ENCODE measurements at places on chromosomes 3 and 15.

- H3K36me3 ChIP-seq: no peaks in the 10 kb centered on the region
- no peaks in the 10 kb centered on the region for H3K4me1 ChIP-seq
- no peak overlapping the region for H3K4me3 ChIP-seq
Measured at GRCh38 chr3:5750091-5750490, 562.6 kb downstream of the EDEM1 start.

- H3K27me3 ChIP-seq: no peaks in the 10 kb centered on the region
- H3K27ac ChIP-seq: no peak overlapping the region
- H3K4me3 ChIP-seq: no peak overlapping the region
- peaks cover 4% of the 10 kb centered on the region for H3K4me1 ChIP-seq
- DNase-seq: no peak
Measured at GRCh38 chr3:49668414-49668797, 5.7 kb upstream of the APEH start.

GRCh38 chr15:40283615-40284300, 894 bp upstream of the ANKRD63 start:
- no peaks in the 10 kb centered on the region for H3K36me3 ChIP-seq
- H3K27ac ChIP-seq: no peak overlapping the region
- H3K4me1 ChIP-seq: peaks cover 37% of the 10 kb centered on the region
- peaks cover 15% of the 10 kb centered on the region for H3K27me3 ChIP-seq
- H3K4me3 ChIP-seq: no peak overlapping the region
- DNase-seq: no peak

GRCh38 chr3:89375451-89375850, 268.0 kb downstream of the EPHA3 start:
- no peak overlapping the region for H3K4me3 ChIP-seq
- no peak for DNase-seq
- no peaks in the 10 kb centered on the region for H3K27me3 ChIP-seq
- no peaks in the 10 kb centered on the region for H3K36me3 ChIP-seq

- no peak overlapping the region for H3K27ac ChIP-seq
- no peak for DNase-seq
- no peaks in the 10 kb centered on the region for H3K36me3 ChIP-seq
- no peak overlapping the region for H3K4me3 ChIP-seq
- no peaks in the 10 kb centered on the region for H3K27me3 ChIP-seq
Measured at GRCh38 chr3:120489421-120489820, 38.6 kb upstream of the FSTL1 start.

DNA sequence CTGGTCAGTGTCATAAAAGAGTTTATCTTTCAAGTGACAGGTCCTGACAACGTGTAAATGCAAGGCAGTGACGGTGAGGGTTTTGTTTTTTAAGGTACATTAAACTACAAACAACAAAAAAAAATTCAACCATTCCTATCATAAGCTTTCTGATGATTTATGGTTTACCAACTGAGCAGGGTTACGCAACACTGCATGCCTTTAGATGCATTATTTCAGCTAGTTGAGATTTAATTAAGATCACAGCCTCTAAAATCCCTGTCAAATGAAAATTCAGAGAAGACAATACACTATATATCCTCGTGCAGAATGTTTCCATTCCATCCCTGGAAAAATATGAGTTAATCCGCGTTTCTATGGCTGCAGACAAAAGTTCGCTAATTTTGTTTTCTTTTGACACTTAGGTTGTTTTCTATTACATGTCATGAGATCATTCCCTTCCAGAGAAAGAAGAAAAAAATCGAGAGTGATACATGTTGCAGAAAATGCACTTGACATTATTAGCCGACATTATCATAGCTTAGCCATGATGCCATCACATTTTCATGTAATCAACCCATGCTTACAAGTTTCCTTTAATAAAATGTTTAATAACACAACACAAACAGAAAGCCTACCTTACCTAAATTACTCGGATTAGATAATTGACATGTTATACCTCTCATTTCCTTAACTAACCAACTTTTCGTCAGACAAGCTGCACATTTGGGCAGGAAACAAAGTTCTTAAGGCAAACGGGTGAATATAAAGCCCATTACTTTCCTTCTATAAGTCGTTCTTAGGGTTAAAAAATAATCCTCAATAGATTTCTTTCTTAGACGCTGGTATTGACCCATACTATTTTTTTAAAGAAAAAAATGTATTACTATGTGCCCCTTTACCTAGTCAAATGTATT, 521.2 kb downstream of the FOXP1 start:
- H3K27me3 ChIP-seq: no peaks in the 10 kb centered on the region
- peaks cover 71% of the 10 kb centered on the region for H3K4me1 ChIP-seq
- H3K27ac ChIP-seq: peak overlapping the region; percentile 95
- DNase-seq: no peak
- H3K36me3 ChIP-seq: no peaks in the 10 kb centered on the region

GRCh38 chr3:114011059-114011797, 45.1 kb downstream of the CCDC191 start:
- no peaks in the 10 kb centered on the region for H3K27me3 ChIP-seq
- no peaks in the 10 kb centered on the region for H3K4me1 ChIP-seq
- H3K36me3 ChIP-seq: peaks cover 2% of the 10 kb centered on the region

GRCh38 chr3:190718671-190719070, 143.8 kb downstream of the GMNC start:
- no peak overlapping the region for H3K4me3 ChIP-seq
- no peak for DNase-seq
- H3K36me3 ChIP-seq: no peaks in the 10 kb centered on the region
- no peak overlapping the region for H3K27ac ChIP-seq
- no peaks in the 10 kb centered on the region for H3K27me3 ChIP-seq
- no peaks in the 10 kb centered on the region for H3K4me1 ChIP-seq

DNA sequence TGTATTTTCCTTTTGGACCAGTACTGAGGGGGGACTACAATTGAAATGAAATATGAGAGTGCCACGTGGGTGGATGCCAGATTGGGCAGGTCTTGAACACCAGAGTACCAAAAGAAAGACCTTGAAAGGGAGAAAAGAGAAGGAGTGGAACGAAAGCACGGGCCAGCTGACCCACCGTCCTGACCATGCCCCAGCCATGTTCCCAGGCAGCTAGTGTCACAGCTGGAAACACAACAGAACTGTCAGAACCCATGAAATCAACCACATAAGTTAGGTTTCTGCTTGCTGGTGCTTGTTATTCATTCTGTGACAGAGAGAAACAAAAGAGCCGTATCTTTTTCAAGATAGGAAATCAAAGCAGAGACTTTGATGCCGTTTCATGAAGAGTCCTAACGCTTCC, 268.8 kb downstream of the MEX3B start:
- no peak overlapping the region for H3K4me3 ChIP-seq
- H3K4me1 ChIP-seq: no peaks in the 10 kb centered on the region
- H3K36me3 ChIP-seq: no peaks in the 10 kb centered on the region
- H3K27ac ChIP-seq: no peak overlapping the region
- no peak for DNase-seq

GRCh38 chr3:60636846-60637245, 614.4 kb downstream of the FHIT start:
- no peak overlapping the region for H3K27ac ChIP-seq
- no peak for DNase-seq
- no peaks in the 10 kb centered on the region for H3K27me3 ChIP-seq
- H3K36me3 ChIP-seq: no peaks in the 10 kb centered on the region
- H3K4me1 ChIP-seq: no peaks in the 10 kb centered on the region

DNA sequence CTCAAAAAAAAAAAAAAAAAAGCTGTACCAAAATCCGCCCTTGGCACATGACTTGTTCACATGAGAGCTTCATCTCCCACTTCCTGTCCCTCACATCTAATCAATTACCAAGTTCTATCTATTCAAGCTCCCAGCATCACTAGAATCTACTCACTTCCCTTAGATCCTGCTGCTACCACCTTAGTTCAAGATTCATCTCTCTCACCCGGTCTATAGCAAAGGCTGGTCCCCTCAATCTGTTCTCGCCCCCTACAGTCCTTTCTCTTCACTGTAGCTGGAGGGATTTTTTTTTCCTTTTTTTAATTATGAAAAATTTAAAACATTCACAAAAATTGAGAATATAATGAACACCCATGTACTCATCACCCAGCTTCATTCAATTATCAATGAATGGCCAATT, 16.7 kb upstream of the GPR160 start:
- no peak overlapping the region for H3K27ac ChIP-seq
- DNase-seq: no peak
- H3K36me3 ChIP-seq: no peaks in the 10 kb centered on the region
- H3K4me1 ChIP-seq: no peaks in the 10 kb centered on the region
- no peak overlapping the region for H3K4me3 ChIP-seq

DNA sequence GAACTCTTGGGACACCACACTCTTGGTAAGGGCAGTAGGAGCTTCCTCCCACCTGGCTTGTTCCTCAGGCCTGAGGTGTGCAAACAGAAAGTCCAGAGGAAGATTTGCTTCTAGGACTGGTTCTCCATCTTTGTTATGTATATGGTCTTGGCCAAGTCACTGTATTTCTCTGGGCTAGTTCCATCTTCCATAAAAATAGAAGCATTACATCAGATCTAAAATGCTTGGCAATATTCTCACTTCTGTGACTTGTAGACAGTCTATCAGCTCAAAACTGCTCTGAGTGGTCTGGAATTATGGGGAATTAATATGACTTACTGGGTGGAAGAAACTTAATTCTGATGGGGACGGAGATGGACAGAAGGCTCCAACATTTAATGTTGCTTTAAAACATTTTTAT, 55.2 kb downstream of the TMEM108 start:
- no peaks in the 10 kb centered on the region for H3K4me1 ChIP-seq
- H3K36me3 ChIP-seq: no peaks in the 10 kb centered on the region
- no peak overlapping the region for H3K4me3 ChIP-seq
- no peak overlapping the region for H3K27ac ChIP-seq
- DNase-seq: no peak
- no peaks in the 10 kb centered on the region for H3K27me3 ChIP-seq

GRCh38 chr15:101060576-101061551, 141.7 kb downstream of the LRRK1 start:
- no peak for DNase-seq
- H3K4me3 ChIP-seq: no peak overlapping the region
- no peaks in the 10 kb centered on the region for H3K36me3 ChIP-seq
- no peak overlapping the region for H3K27ac ChIP-seq

DNA sequence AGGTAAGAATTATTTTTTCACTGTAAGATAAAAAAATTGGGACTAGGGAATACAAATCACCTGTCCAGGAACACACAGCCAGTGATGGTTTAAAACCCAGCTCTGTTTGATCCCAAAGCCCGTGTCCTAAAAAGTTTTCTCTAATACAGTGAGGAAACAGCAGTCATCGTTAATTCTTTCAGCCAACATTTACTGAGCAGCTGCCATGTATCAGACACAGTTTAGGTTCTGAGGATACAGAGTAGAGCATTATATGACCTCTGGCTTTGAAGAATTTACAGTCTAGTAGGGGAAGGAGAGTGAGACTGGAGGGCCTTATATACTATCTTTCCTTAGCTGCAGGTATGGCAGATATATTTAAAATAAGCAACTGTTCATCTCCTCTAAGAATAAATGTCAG, 82.7 kb downstream of the KCNMB2 start:
- no peak for DNase-seq
- no peaks in the 10 kb centered on the region for H3K36me3 ChIP-seq
- H3K4me1 ChIP-seq: no peaks in the 10 kb centered on the region

DNA sequence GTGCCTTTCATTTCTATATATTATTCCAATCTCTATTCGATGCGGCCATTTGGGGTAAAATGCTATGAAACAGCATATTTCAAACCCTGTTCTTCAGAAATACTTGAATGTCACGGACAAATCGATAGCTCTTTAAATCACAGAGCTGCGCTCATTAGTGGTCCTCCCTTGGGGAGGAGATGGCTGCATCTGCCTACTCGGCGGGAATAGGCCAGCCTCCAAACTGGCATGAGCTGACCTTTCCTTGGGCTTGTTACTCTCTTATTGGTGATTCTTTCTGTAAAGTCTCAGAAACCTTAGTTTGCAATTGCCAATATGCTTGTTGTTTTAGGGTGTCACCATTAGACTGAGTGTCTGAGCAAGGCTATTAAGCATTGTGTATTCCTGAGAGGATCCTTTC, 120.9 kb downstream of the BDH1 start:
- DNase-seq: no peak
- H3K27me3 ChIP-seq: no peaks in the 10 kb centered on the region
- H3K4me1 ChIP-seq: no peaks in the 10 kb centered on the region

DNA sequence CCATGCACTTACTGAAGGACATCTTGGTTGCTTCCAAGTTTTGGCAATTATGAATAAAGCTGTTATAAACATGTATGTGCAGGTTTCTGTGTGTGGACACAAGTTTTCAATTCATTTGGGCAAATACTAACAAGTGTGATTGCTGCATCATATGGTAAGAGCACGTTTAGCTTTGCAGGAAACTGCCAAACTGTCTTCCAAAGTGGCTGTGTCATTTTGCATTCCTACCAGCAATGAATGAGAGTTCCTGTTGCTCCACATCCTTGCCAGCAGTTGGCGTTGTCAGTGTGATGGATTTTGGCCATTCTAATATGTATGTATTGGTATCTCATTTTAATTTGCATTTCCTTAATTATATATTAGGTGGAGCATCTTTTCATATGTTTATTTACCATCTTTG, 280.1 kb downstream of the SV2B start:
- no peak overlapping the region for H3K27ac ChIP-seq
- no peaks in the 10 kb centered on the region for H3K36me3 ChIP-seq
- no peak for DNase-seq

- peaks cover 5% of the 10 kb centered on the region for H3K4me1 ChIP-seq
- DNase-seq: no peak
- H3K27me3 ChIP-seq: no peaks in the 10 kb centered on the region
- no peaks in the 10 kb centered on the region for H3K36me3 ChIP-seq
- H3K4me3 ChIP-seq: no peak overlapping the region
Measured at GRCh38 chr3:67384016-67384415, 270.4 kb downstream of the SUCLG2 start.

DNA sequence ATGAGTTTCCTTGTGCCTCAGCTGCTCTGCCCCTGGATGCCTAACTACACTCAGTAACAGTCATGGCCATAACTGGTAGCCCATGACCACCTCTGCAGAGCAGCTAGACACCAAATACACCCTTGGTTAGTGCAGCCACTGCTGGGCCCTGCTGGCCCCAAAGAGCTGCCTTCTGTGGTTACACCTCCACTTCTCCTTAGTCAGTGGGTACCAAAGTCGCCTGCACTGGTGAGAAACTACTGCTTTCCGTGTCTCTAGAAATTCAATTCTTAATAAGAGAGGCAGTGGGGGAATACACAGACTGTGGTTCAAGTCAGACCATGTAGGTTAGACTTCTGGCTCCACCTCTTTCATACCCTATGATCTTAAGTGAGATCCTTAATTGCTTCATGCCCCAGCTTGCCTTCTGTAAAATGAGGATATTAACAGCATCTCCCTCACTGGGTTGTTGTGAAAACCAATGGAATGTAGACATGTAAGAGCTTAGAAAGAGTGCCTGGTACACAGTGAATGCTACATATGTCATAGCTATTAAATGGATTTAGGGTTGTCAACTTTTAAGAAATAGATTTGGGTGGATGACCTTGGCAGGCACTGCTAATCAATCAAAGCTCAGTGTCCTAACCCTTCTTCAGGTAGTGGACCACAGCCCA, 18.2 kb downstream of the HEG1 start:
- H3K4me1 ChIP-seq: peaks cover 51% of the 10 kb centered on the region
- no peak for DNase-seq
- H3K27me3 ChIP-seq: no peaks in the 10 kb centered on the region
- H3K27ac ChIP-seq: peak overlapping the region; percentile 96

All from thyroid gland (tissue), 4 donors.